ENCODE measurements at places on chromosomes 5 and 9.

- DNase-seq = no peak
Measured at GRCh38 chr5:106097340-106097739, 1573.4 kb downstream of the EFNA5 start.

- DNase-seq = no peak
Measured at GRCh38 chr9:131616983-131617604, 71.8 kb downstream of the PRRT1B start.

DNA sequence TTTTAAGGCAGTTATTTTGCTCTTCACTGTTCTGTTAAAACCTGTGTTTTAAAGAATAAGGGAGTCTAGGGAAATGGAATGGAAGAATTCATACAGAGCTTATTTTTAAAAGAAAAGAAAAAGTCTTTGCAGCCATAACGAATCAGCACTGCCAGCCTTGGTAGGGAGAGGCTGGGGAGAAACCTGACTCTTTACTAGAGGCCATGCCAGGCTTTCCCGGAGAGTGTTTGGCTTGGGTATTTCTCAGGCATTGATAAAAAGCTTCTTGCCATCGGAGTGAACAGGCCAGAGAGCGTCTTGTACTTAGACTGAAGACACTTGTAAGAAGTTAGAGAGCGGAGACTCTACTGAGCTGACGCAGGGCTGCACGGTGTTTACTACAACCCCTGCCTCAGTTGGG is 72.7 kb upstream of the NFIL3 start:
- DNase-seq = no peak

- DNase-seq = no peak
Measured at GRCh38 chr9:93646640-93647178, 70.3 kb downstream of the PHF2 start.

GRCh38 chr5:11054014-11054413 is 293.0 kb upstream of the DAP start:
- no peak for DNase-seq

GRCh38 chr5:139975306-139975705 is 67.8 kb downstream of the NRG2 start:
- DNase-seq = no peak

DNA sequence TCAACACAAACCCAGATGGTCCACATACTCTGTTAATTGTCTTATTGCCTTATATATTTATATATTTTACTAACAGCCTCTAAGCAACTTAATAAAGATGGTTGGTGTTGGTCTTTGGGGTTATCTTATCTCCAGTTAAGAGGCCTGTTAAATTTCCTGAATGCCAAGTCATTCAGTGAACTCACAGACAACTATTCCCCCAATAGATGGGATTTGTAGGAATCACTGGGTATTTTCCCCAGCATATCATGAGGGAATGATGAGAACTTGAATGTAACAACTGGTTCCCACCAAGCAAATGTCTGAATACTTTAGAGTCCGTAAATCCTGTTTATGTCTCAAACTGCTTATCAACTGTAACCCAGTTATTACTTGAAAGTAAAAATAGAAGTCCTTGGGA is 42.7 kb upstream of the RETREG1 start:
- no peak for DNase-seq

- peak; percentile 72 for DNase-seq
Measured at GRCh38 chr9:5553211-5553610, 42.9 kb downstream of the PDCD1LG2 start.

DNA sequence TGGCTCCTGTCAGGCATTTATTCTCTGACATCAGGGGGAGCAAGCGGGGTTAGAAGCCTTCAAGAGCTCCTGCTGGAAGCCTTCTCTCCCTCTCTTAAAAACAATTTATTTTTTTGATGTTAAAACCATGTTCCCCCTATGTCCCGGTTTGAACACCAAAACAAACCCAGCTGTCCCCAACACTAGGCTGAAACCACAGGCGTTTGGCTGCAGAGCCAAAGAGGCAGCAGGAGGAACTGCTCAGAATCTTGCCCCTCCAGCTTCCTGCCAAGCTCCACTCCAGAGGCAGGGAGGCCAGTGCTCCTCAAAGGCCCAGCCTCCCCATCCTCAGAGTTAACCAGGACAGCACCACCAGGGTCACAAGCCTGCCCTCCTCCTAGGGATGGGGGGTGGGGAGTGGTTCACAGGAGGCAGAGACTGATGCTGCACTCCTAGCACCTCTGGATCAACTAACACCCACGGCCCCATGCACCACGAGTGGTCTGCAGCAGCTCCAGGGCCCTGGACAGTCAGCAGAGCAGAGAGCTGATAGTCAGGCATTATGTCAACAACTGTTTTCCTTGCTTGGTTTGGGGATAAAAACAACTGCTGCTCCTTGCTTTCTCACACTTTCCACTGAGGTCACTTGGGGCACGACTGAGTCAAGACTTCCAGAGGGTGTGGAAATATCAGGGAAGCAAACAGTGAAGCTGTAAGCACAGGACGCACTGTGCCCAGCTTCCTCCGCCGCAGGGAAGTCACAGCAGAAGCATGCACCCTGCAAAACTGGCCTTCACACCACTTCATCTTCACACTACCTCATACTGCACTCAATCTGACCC is 96.5 kb upstream of the ADRA1B start:
- DNase-seq = no peak

GRCh38 chr9:108119530-108120113 is 630.1 kb upstream of the KLF4 start:
- no peak for DNase-seq

DNA sequence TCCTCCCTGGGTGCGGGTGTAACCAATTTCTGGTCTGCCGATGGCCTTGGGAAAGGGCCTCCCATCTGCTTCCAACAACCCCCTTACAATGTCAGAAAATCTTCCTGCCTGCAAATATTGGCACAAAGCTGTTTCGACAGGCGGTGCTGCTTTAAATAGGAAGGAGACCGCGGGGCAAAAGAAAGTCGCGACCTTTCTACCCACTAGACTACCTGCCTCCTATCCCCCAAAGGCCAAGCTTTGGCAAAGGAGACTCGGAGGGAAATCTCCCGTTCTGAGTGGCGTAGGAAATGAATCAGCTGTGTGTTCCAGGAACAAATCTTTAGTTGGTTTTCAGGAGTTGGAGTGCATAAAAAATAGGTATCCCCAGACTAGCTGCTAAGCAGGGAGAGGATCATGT is 36.8 kb upstream of the NFIB start:
- DNase-seq = no peak

GRCh38 chr9:137297966-137298365 is 4.1 kb downstream of the NRARP start:
- DNase-seq = no peak

GRCh38 chr9:12965303-12965702 is 190.5 kb downstream of the LURAP1L start:
- DNase-seq = no peak

DNA sequence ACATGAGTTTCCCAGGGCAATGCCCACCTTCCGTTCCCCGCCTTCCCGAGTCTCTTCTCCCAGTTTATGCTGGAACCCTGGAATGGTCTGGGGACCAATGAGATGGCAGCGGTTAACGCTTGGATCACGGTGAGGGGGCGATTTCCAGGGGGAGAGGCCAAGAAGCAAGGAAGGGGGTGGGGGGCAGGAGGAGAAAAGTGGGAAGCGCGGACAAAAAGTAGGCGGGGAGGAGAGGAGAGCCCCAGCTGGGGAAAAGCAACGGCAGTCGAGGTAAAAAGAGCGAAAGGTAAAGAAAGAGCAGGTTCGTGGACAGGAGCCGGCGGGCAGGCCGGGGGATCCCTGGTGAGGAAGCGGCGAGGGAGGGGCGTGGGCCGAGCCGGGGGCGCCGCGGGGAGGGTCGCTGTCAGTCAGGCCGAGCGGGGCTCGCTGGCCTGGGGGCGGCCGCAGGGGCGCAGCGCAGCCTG is 508 bp upstream of the SNCAIP start:
- DNase-seq = no peak

DNA sequence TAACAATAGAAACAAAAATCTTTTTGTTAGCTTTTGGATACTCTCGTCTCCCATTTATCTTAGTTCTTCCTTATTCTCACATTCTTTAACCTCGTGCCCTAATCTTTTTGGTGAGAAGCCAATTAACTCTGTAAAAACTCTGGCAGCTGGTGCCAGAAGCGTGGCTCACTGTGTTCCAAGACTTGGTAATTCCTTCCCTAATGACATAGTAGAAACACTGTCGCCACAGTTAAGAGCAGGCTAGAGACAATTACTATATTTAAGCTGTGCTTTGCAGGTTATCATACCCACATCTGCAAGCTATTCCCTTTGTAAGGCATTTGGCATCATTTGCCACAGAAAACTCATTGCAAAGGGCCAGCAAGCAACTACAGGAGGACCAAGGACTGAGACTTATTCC is 160.9 kb upstream of the PIK3R1 start:
- DNase-seq = no peak

DNA sequence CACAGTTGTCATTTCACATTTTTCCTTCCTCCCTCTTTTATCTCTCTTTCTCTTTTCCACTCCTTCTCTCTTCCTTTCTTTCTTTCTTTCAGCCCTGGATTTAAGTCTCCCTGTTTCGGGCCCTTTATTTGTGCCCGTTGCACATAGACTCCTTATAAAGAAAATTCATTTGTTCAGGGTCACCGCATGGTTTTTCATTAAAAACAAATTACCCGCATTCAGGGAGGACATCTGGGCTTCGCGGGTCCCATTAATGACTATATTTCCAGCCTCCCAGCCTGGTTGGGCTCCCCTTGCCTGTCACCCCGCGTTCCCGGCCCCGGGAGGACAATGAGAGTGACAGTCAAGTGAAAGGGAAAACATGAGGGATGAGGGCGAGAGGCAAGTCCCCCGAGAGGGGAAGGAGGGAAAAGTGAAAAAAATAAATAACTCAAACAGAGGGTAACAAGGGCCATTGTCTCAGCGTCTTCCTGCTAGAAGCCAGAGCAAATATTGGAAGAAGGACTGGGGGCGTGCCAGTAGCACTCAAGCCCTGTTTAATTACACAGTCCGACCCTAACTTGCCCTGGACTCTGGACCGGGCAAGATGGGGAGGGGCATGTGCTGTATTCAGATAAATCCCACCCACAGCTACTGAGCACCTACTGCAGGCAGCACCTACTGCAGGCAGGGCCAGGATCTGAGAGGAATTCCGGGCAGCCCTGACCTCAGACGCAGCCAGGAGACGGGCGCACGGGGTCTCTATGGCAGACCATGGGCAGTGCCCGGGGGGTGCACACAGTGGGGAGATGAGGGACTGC is 166.2 kb downstream of the PAX5 start:
- no peak for DNase-seq

DNA sequence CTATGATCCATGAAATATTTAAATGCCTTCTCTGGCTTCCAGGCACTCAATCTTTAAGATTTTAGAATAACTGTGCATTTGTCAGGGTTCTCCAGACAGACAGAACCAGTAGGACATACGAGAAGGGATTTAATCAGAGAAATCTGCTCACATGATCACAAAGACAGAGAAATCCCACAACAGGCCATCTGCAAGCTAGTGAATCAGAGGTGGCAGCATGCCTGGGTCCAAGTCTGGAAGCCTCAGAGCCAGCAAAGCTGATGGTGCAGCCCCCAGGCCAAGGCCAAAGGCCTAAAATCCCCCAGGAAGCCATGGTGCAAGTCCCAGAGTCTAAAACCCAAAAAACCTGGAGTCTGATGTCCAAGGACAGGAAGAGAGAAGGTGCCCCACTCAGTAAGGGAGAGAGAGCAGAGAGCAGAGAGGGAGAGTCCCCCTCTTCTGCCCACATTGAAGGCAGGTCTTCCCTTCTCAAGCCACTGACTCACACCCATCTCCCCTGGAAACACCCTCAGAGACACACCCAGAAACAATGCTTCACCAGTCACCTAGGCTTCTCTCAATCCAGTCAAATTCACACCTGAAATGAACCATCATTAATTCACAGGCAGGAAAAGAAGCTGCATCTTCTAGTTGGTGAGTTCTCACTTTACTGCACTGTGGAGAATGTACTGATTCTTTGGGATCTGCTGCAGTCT is 48.7 kb downstream of the CAMSAP1 start:
- DNase-seq = no peak

DNA sequence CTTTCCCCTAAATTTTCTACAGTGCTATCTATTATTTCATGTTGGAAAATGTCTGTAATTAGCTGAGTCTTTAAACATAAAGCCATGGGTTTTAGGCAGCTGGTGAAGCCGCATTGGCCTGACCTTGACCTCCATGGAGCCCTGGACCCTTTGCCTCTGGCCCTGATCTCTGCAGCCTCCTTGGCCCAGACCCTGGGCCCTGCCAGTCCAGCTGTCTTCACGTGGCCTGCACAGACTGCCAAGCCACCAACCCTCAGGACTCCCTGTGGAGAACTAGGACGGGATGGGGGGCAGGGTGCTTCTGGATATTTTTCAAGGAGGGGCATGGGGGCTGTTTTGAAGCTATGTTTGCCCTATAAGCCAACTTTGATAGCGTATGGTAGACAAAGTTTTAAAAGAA is 29.8 kb upstream of the PPARGC1B start:
- no peak for DNase-seq

DNA sequence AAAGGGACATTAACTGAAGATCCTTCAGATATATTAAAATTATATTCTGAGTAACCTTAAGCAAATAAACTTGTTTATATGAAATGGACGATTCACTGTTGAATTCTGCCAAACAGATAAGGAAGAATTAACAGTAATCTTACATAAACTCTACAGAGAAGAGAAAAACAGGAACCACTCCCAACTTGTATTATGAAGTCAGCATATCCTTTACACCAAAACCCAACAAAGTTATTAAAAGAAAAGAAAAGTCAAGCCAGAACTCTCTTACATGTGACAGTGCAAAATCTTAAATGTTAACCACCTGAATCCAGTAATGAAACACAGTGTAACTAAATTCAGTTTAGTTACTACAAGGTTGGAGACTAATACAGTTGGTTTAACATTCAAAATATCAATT is 185.8 kb downstream of the DEPDC1B start:
- no peak for DNase-seq

- DNase-seq = no peak
Measured at GRCh38 chr5:1852324-1852947, 30.3 kb downstream of the IRX4 start.

DNA sequence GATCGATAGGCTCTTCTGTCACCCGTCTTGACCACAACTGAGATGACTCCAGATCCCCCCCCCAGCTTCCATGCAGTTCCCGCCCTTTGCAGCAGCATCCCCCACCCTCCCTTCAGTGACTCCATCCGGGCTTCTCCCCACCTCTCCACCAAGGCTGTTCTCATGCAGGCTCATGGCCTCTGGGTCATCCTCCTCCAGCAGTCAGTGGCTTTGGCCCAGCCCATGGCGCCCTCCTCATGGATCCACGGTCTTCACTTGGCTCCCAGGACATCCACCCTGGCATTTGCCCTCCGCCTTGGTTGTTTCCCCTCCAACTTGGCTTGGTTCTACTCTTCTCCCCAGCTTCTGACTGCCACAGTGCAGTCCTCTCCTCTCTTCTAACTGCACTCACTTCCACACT is 96.7 kb upstream of the RUFY1 start:
- no peak for DNase-seq
